ENCODE measurements at places on chromosomes 13 and 19. TPM values are rescaled to one million over a fixed set of nuclear protein-coding genes. Genes with fewer than 3 reads are reported as not detected.

GRCh38 chr19:24029941-24030636 lies 56.9 kb upstream of the ZNF254 start:
- no peak for DNase-seq
- peaks cover 14% of the 10 kb centered on the region for H3K4me1 ChIP-seq
- H3K27me3 ChIP-seq: no peaks in the 10 kb centered on the region

- no peaks in the 10 kb centered on the region for H3K36me3 ChIP-seq
- peak overlapping the region; percentile 56 for H3K27ac ChIP-seq
- H3K4me1 ChIP-seq: no peaks in the 10 kb centered on the region
- H3K4me3 ChIP-seq: no peak overlapping the region
- no peak for DNase-seq
- H3K27me3 ChIP-seq: no peaks in the 10 kb centered on the region
Measured at GRCh38 chr13:30569901-30570576, 47.7 kb upstream of the USPL1 start.

- H3K27ac ChIP-seq: peak overlapping the region; percentile 70
- no peaks in the 10 kb centered on the region for H3K36me3 ChIP-seq
- DNase-seq: no peak
- H3K27me3 ChIP-seq: no peaks in the 10 kb centered on the region
- H3K4me1 ChIP-seq: peaks cover 42% of the 10 kb centered on the region
Measured at GRCh38 chr19:47229676-47230053, 1.3 kb downstream of the BBC3 start.

The ABHD13 gene
- 3.7 TPM for total RNA-seq

GRCh38 chr13:60074397-60074796 lies 89.3 kb downstream of the DIAPH3 start:
- H3K36me3 ChIP-seq: no peaks in the 10 kb centered on the region
- no peaks in the 10 kb centered on the region for H3K4me1 ChIP-seq
- H3K4me3 ChIP-seq: no peak overlapping the region
- H3K27me3 ChIP-seq: no peaks in the 10 kb centered on the region

The PCDH20 gene
- total RNA-seq: 3.6 TPM

DNA sequence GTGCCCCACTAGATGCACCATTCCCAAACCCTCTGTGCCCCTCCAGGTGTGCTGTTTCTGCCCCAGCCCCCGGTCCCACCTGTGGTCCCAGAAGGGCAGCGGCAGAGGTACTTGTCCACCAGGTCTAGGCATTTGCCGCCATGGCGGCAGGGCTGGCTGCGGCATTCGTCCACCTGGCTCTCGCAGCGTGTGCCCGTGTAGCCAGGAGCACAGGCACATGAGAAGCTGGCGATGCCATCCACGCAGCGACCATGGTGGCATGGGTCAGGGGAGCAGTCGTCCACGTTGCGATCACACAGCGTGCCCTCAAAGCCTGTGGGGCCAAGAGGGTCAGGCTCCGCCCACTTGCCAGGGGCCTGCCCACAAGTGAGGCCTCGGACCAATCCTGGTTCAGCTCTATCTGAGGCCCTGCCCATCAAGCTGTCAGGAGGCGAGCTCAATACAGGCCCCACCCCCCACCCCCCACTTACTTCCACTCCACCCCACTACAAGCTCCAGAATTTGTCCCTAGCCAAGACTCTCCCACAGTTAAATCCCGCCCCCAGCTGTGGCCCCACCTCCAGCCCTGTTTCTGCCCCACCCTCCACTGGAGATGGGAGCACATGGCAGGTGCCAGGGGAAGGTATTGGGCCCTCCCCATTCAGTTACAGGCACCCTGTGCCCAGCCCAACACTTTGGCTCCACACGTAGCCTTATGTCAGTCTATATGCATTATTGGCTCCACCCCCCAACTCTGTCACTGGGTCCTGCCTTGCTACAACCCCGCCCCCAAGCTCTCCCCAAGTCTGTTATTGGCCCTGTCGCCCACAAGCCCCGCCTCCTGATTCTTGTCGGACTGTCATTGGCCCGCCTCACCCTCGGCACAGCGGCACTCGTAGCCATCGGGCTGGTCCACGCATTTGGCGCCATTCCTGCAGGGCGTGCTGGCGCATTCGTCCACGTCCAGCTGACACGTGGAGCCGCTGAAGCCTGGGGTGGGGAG lies 13.5 kb downstream of the NOTCH3 start:
- no peak overlapping the region for H3K27ac ChIP-seq
- peaks cover 4% of the 10 kb centered on the region for H3K27me3 ChIP-seq
- no peaks in the 10 kb centered on the region for H3K36me3 ChIP-seq

DNA sequence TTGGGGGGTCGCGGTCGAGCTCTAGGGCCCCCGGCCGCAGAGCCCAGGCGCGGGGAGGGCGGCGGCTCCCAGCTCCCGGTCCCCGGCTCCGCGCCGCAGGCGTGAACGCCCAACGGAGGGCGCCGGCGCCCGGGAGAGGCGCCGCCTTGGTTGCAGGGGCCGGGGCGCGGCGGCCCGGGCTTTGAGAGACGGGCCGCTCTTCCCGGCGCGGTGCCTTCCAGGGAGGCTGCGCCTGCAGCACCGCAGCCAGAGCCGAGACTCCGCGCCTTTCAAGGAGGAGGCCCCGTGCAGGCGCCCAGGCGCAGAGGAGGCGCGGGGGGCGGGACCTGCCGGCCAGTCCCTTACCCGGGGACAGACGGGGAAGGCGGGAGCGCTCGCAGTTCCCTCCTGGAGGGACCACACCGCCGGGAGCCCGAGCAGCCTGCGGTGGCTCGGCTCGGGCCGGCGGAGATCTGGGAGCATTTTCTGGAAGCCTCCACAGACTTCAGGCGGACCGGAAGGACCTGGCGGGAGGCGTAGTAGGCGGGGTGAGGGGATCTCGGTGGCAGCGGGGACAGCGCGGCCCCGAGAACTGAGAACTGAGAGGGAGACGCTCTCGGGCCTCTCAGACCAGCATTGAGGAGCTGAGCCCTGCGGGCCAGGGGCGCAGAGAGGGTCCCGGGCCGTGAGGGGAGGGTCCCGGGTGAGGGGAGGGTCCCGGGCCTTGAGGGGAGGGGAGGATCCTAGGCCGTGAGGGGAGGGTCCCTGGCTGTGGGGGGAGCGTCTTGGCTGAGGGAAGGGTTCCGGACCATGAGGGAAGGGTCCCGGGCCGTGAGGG lies 25.5 kb upstream of the MCF2L start:
- peak overlapping the region; percentile 61 for H3K4me3 ChIP-seq
- H3K27me3 ChIP-seq: no peaks in the 10 kb centered on the region
- peak overlapping the region; percentile 75 for H3K27ac ChIP-seq
- no peaks in the 10 kb centered on the region for H3K36me3 ChIP-seq
- DNase-seq: peak; percentile 60

DNA sequence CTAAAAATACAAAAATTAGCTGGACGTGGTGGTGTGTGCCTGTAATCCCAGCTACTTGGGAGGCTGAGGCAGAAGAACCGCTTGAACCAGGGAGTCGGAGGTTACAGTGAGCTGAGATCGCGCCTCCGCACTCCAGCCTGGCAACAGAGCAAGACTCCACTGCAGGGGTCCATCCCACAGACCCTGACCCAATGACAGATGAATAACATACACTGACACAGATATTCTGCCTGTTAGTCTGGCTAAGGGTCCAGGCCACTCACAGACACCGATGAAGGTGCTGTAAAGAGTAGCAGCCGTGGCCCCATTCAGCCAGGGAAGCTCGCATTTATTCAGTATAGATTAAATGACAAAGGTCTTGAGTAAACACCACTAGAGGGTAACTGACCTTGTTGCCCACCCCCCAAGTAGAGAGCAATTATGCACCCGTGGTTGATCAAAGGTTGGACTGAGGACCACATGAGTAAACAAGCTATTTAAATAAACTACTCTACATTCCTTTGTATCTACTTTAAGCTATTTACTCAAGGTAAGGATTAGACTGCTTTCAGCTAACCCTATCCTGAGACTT lies 8.5 kb upstream of the CRYL1 start:
- H3K4me3 ChIP-seq: no peak overlapping the region
- H3K4me1 ChIP-seq: no peaks in the 10 kb centered on the region
- H3K27me3 ChIP-seq: no peaks in the 10 kb centered on the region
- DNase-seq: no peak

DNA sequence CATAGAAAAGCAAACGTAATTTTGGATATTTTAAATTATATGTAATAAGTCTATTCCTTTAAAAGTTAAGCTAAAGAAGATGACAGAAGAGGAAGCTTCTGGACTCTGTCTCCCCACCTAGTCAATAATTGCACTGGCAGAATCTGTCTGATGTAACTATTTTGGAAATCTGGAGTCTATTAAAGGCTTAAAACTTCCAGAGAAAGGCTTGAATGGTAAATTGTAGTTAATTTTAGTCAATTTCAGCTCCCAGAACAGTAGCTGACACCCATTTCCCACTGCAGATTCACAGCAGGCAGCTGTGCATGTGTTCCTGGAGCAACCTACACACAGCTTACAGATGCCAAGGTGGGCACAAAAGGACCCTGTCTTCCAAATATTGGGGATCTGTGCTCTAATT lies 304.1 kb downstream of the PCDH20 start:
- H3K4me3 ChIP-seq: no peak overlapping the region
- DNase-seq: no peak
- H3K36me3 ChIP-seq: no peaks in the 10 kb centered on the region
- no peaks in the 10 kb centered on the region for H3K27me3 ChIP-seq
- no peak overlapping the region for H3K27ac ChIP-seq

DNA sequence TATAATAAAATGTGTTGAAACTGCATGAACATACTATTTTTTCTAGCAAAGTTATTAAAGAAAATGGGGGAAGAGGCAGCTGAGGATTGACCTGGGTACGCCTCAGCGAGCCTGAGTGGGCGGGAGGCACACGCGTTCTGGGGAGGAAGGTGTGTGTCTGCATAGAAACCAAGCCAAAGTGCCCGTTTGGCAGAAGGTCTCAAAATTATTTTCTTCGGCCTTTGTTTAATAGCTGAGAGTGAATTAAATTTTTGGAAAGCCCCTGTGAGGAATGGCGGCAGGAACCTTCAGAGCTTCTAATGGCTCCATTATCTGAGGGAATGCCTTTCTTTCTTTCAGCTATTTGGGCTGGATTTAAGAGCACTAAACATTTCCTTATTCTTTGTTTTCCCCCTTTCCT lies 5.2 kb downstream of the ZIC2 start:
- DNase-seq: no peak
- H3K27me3 ChIP-seq: peaks cover 99% of the 10 kb centered on the region
- no peaks in the 10 kb centered on the region for H3K36me3 ChIP-seq
- no peak overlapping the region for H3K27ac ChIP-seq

DNA sequence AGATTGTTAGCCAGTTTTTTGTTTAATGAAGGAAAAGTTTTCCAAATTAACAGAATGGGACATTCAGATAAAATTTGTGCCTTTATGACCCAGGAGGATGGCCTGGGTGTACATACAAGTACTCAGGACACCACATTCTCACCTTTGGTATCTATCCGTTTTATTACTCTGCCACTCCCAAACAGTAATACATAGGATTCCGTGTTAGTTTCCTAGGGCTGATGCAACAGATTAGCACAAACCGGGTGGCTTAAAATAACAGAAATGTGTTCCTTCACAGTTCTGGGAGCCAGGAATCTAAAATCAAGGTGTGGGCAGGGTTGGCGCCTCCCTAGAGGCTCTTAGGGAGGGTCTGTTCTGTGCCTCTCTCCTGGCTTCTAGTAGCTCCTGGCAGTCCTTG lies 129.9 kb downstream of the GGACT start:
- H3K4me1 ChIP-seq: peaks cover 3% of the 10 kb centered on the region
- no peaks in the 10 kb centered on the region for H3K36me3 ChIP-seq
- H3K27ac ChIP-seq: no peak overlapping the region
- no peak for DNase-seq
- H3K4me3 ChIP-seq: no peak overlapping the region

The PPM1N gene
- not detected for total RNA-seq

DNA sequence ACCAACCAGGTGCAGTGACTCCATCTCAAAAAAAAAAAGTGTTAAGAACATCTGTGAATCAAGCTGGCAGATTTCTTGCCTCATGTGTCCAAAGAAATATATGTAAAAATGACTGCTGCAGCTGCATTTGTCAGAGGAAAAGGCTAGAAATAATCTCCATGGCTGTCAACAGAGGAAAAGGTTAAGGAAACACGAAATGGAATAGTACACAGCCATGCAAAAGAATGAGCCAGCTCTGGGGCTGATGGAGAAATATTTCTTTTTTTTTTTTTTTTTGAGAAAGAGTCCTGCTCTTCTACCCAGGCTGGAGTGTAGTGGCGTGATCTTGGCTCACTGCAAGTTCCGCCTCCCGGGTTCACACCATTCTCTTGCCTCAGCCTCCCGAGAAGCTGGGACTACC lies 6.6 kb downstream of the RAB3D start:
- no peaks in the 10 kb centered on the region for H3K27me3 ChIP-seq
- no peak overlapping the region for H3K4me3 ChIP-seq
- DNase-seq: no peak
- H3K36me3 ChIP-seq: peaks cover 73% of the 10 kb centered on the region
- no peaks in the 10 kb centered on the region for H3K4me1 ChIP-seq
- no peak overlapping the region for H3K27ac ChIP-seq

GRCh38 chr19:41575998-41576397 lies at the start of gene CEACAM21:
Gene CEACAM21 (plus strand): TSS chr19:41576166. CDS start chr19:41576275, 109 bp downstream.
- DNase-seq: peak; percentile 53
- no peak within 1 kb of the TSS for H3K4me3 ChIP-seq
- no peaks in the 10 kb centered on the region for H3K36me3 ChIP-seq
- no peaks in the 10 kb centered on the region for H3K27me3 ChIP-seq

GRCh38 chr19:39385629-39386411 lies 5.1 kb downstream of the PAF1 start:
- H3K4me1 ChIP-seq: peaks cover 9% of the 10 kb centered on the region
- peaks cover 90% of the 10 kb centered on the region for H3K36me3 ChIP-seq
- no peak for DNase-seq

- no peaks in the 10 kb centered on the region for H3K36me3 ChIP-seq
- H3K27me3 ChIP-seq: no peaks in the 10 kb centered on the region
- no peak overlapping the region for H3K4me3 ChIP-seq
- H3K4me1 ChIP-seq: no peaks in the 10 kb centered on the region
- H3K27ac ChIP-seq: no peak overlapping the region
- DNase-seq: no peak
Measured at GRCh38 chr19:13665125-13665905, 99.0 kb upstream of the MRI1 start.

The ZNF724 gene
- total RNA-seq: 1.7 TPM

The GJB2 gene
- 0.09 TPM for total RNA-seq

The STXBP2 gene
- total RNA-seq: 2.4 TPM

- H3K27ac ChIP-seq: no peak overlapping the region
- no peak for DNase-seq
- H3K36me3 ChIP-seq: no peaks in the 10 kb centered on the region
- H3K27me3 ChIP-seq: no peaks in the 10 kb centered on the region
Measured at GRCh38 chr19:2021453-2022140, 6.1 kb upstream of the BTBD2 start.

- no peak overlapping the region for H3K4me3 ChIP-seq
- no peak overlapping the region for H3K27ac ChIP-seq
- H3K36me3 ChIP-seq: no peaks in the 10 kb centered on the region
- H3K4me1 ChIP-seq: peaks cover 5% of the 10 kb centered on the region
- no peak for DNase-seq
Measured at GRCh38 chr13:102907886-102908515, 62.2 kb downstream of the ERCC5 start.

DNA sequence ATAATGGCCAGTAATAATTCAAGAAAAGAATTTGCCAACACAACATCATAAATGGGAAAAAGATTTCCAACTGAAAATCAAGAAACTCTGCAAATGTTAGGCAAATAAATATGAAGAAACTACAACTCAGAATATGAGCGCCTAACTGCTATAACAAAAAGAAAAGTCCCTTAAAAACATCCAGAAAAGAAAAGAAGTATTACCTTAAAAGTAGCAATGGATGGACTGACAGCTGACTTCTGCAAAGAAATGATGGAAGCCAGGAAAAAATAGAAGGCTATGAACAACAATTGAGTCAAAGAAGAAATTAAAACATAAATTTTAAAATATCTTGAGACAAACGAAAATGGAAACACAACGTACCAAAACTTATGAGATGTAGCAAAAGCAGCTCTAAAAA lies 482.3 kb upstream of the ZNF507 start:
- H3K27me3 ChIP-seq: no peaks in the 10 kb centered on the region
- H3K4me3 ChIP-seq: no peak overlapping the region
- H3K4me1 ChIP-seq: no peaks in the 10 kb centered on the region
- DNase-seq: no peak

- H3K27ac ChIP-seq: peak overlapping the region; percentile 96
- H3K27me3 ChIP-seq: no peaks in the 10 kb centered on the region
Measured at GRCh38 chr13:102846261-102847015, 606 bp downstream of the ERCC5 start.
